Left lobe of liver (tissue), 2 donors: ENCODE measurements at places on chromosomes 7 and 10. TPM values are rescaled to one million over a fixed set of nuclear protein-coding genes. Genes with fewer than 3 reads are reported as not detected.

GRCh38 chr7:13827716-13828115 is 161.8 kb downstream of the ETV1 start:
- no peak for DNase-seq

DNA sequence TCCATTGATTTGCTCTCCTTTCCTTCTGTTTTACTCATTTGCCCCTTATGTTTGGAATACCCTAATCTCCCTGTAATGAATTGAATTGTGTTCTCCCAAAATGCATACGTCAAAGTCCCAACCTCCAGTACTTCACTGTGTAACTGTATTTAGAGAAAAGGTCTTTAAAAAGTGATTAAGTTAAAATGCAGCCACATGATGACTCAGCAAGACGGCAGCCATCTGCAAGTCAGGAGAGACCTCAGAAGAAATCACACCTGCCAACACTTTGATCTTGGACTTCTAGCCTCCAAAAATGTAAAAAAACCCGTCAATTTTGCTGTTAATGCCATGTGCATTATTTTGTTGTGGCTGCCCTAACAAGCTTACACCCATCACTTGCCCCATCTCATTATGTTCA is 85.3 kb upstream of the PCLO start:
- DNase-seq: no peak

GRCh38 chr7:12032146-12032545 is 178.9 kb upstream of the TMEM106B start:
- no peak for DNase-seq

DNA sequence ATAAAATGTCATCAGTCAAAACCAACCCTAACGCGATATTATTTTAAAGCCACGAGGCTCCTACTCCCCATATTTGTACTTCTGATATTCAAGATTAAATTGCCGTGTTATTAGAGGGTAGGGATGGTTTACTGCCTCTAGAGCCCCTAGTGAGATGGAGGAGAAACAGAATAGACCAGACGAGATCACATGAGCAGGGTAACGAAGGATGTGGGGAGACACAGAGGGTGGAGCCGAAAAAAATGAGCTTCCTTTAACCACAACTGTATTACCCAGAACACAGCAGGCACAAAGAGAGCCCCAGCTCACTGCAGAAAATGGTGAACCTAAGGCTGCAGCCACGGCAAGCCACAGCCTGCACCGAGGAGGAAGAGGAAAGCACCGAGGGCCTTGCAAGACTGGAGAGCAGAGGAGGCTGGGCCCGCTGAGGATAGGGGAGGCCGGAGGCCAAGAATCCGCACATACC is 14.3 kb downstream of the ZC3HAV1 start:
- no peak for DNase-seq

DNA sequence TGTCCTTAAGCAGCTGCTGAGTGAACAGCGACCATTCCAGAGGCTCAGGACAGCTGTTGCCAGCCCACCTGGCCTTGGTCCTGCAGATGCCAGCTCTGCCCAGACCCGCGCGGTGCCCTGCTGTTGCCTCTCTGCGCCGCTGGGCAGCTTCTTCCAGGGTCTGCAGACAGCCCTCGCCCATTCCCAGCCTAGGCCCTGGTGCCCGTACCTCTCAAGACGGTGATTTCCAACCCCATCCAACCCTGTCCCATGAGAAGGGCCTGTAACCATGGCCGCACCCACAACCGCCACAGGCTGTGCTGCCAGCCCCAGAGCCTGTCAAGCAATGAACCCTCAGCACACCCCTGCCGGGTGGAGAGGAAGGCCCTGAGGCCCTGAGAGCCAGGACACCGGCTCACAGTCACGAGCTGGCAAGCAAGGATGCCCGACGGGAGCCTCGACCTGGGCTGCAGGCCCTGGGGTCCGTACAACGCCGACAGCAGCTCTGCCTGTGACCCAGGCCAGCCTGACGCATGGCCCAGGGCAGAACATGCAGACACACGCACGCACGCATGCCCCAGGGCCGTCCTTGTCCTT is 231.9 kb downstream of the MAD1L1 start:
- DNase-seq: no peak

Gene INMT
- 21.5 TPM for total RNA-seq

Gene GARS1
- 37.0 TPM for total RNA-seq

- DNase-seq: no peak
These were observed 16.9 kb downstream of the TCAF1 start for GRCh38 chr7:143884969-143885559.

- DNase-seq: no peak
These were observed 27.7 kb downstream of the ALDH18A1 start for GRCh38 chr10:95628786-95629185.

Gene CPN1
- 46.9 TPM for total RNA-seq

DNA sequence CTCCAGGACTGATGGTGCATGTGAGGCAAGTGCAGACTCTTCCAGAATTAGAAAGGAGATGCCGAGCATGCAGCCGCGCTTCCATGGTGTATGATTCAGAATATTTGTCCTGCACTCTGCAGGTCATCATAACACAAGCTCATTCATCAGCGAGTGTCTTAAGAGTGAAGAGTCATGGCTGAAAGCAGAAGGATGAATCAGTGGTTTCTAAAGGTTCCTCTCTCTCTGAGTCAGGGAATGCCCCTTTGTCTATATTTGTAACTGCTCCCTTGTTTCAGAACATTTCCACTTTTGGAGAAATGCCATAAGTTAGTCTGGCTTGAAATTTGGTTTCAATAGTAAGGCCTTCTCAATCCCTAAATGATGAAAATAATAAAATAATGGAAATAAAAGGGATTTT is 52.3 kb downstream of the HECW1 start:
- no peak for DNase-seq

DNA sequence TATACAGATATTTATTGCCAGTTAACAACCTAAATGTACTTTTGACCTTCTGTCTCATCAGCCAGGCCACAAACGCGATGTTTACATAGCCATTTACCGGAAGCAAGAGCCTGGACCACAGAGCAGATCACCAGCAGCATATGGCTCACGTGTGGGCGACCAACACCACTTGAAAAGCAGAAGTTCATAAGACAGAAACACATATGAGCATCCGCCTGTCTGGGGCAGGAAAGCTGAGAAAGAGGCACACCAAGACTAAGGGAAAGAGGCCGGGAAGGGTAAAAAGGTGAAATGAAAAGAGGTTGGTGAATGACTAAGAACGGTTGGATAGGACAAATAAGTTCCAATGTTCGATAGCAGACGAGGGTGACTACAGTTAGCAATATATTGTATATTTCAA is 1.3 kb downstream of the ABCB1 start:
- DNase-seq: peak; percentile 50
